ENCODE measurements at places on chromosomes 11 and 22. TPM values are rescaled to one million over a fixed set of nuclear protein-coding genes. Genes with fewer than 3 reads are reported as not detected.

DNA sequence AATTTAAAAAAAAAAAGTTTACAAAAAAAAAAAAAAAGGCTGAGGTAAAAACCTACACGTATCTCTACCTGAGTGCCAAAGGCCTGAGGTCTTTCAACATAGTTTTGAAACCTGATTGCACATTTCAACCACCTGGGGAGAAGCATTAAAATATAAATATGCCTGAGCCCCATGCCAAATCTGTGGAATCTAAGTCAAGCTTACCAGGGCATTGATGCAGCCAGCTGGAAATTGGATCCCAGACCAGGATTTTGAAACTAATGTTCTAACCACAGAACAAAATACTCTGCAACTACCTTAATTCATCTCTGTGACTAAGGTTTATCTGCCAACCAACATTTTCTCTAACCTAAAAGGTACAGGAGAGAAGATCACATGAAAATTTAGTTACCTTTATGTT, 38.8 kb upstream of the CHRNA10 start:
- no peak overlapping the region for H3K27ac ChIP-seq
- H3K4me1 ChIP-seq = no peaks in the 10 kb centered on the region
- no peak overlapping the region for H3K4me3 ChIP-seq
- DNase-seq = no peak

- H3K36me3 ChIP-seq = peaks cover 4% of the 10 kb centered on the region
- no peaks in the 10 kb centered on the region for H3K27me3 ChIP-seq
- H3K4me1 ChIP-seq = peaks cover 21% of the 10 kb centered on the region
- H3K4me3 ChIP-seq = no peak overlapping the region
- no peak overlapping the region for H3K27ac ChIP-seq
Measured at GRCh38 chr11:62841361-62842170, 2.2 kb upstream of the WDR74 start.

DNA sequence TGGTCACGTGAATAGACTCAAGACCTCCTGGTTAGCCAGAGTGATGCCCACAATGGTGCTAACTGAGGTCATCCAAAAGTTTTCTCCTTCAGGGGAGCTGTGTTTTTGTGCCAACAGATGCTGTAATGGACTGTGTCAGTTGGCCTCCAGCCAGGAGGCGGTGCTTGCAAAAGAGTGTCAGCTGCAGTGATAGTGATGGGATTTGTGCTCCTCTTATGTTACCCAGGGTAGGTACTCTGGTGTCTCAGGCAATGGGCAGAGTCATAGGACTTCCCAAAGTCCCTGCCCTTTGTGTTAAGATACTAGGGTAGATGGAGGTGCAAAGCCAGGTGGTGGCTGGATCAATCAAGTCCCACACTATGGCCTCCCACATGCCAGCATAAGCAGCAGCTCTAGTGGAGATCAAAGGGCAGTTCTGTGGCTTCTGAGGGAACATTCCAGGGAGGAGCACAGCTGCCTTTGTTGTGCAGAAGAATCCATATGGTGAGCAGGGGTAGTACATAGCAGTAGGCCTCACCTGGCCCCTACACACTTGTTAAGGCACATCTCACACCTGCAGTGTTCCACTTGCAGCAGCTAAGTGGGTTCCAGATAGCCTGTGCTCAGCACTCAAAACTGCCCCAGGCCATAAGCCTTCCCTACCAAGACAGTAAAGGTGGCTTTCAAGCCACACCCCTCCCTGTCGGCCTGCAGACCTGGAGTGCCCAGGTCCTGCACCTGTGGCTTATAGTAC, 9.4 kb upstream of the FANCF start:
- H3K36me3 ChIP-seq = peaks cover 8% of the 10 kb centered on the region
- no peaks in the 10 kb centered on the region for H3K27me3 ChIP-seq
- peaks cover 18% of the 10 kb centered on the region for H3K4me1 ChIP-seq
- no peak overlapping the region for H3K27ac ChIP-seq
- no peak overlapping the region for H3K4me3 ChIP-seq

GRCh38 chr11:75204685-75205563, 35.6 kb upstream of the TPBGL start:
- no peaks in the 10 kb centered on the region for H3K36me3 ChIP-seq
- no peak overlapping the region for H3K4me3 ChIP-seq

- no peak overlapping the region for H3K4me3 ChIP-seq
- no peaks in the 10 kb centered on the region for H3K36me3 ChIP-seq
- peaks cover 7% of the 10 kb centered on the region for H3K27me3 ChIP-seq
- DNase-seq = no peak
Measured at GRCh38 chr22:23598805-23599518, 18.9 kb upstream of the IGLL1 start.

DNA sequence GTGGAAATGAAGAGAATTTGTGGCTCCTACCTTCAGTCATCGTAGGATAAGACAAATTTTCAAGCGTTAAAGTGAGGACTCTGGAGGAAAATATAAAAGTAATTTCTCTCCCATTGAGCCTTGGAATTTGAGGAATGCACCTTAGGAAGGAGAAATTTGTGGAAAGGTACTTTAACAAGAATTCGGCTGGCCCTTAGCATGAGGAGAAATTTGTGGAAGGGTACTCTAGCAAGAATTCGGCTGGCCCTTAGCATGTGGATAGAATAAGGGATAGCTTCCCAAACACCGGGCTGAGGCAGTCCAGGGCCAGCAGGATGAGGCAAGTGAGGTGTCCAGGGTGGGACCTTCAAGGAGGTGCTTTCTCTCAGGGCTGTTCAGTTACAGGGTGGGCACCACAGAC, 33.2 kb upstream of the FAR1 start:
- H3K36me3 ChIP-seq = no peaks in the 10 kb centered on the region
- no peaks in the 10 kb centered on the region for H3K4me1 ChIP-seq
- no peak overlapping the region for H3K27ac ChIP-seq

DNA sequence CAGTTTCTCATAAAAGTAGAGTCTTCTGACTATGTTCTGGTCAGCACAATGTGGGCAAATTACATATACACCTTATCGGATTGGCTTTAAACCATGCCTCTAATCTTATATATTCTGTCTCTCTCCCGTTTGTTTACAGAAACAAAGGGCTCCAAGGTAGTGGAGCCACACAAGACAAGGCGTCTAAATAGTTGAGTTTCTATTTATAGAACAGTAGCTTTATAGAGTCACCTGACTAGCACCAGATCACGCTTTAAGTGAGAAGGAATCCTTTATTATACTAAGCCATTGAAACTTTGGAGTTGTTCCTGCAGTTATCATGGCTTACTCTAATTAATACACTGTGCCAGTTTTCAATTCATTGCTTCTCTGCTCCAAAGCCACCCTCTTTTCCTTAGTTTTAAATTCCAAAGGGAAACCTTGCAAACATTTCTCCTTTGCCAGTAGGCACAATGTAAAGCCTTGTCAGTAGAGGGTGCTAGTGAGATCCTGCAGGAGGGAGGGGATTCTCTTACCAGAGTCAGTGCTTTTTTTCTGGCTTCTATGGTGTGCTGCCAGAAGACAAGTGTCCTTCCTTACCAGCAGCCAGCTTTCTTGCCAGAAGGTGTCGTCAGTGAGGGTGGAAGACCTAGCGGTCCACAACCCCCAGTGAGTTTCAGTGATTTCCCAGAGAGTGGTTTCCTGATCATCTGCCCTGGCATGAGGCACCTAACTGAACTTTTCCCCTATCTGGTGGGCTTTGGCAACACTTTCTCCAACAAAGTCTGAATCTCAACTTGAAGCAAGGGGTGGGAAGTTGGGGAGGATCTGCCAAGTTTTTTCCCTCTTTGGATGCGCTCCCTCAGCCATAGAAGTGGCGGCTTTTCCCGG, 71.7 kb downstream of the RAB38 start:
- no peak overlapping the region for H3K4me3 ChIP-seq
- DNase-seq = no peak
- peaks cover 8% of the 10 kb centered on the region for H3K36me3 ChIP-seq
- no peak overlapping the region for H3K27ac ChIP-seq

DNA sequence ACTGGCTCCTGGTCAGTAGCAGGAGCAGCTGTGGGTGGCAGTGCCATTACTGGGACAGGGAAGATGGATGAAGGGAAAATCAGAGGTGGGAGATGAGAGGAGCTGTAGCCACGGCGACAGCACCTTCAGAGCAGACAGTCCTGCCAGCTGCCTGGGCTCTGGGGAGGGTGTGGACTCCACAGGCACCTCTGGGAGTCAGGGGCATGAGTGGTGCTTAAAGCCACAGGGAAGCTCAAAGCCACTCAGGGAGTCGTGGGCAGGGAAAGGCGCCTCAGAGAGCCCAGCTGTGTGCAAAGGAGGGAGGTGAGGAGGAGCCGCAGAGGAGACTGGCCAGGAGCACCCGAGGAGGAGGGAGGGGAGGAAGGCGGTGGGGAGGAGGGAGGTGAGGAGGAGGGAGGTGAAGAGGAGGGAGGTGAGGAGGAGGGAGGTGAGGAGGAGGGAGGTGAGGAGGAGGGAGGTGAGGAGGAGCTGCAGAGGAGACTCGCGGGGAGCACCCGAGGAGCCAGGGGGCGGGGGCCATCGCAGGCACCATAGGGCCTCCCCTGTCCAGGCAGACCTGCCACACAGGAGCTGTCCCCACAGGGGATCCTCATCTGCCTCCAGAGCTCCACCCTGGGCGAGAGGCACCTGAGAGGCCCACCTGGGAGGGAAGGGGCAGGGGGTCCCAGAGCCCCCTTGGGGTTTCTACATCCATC, 977.6 kb downstream of the BRD1 start:
- H3K4me1 ChIP-seq = no peaks in the 10 kb centered on the region
- DNase-seq = no peak
- no peak overlapping the region for H3K4me3 ChIP-seq
- peaks cover 31% of the 10 kb centered on the region for H3K27me3 ChIP-seq

- DNase-seq = no peak
- H3K4me3 ChIP-seq = no peak overlapping the region
- no peak overlapping the region for H3K27ac ChIP-seq
- peaks cover 9% of the 10 kb centered on the region for H3K27me3 ChIP-seq
- peaks cover 7% of the 10 kb centered on the region for H3K4me1 ChIP-seq
Measured at GRCh38 chr11:35650006-35650405, 12.6 kb upstream of the TRIM44 start.

DNA sequence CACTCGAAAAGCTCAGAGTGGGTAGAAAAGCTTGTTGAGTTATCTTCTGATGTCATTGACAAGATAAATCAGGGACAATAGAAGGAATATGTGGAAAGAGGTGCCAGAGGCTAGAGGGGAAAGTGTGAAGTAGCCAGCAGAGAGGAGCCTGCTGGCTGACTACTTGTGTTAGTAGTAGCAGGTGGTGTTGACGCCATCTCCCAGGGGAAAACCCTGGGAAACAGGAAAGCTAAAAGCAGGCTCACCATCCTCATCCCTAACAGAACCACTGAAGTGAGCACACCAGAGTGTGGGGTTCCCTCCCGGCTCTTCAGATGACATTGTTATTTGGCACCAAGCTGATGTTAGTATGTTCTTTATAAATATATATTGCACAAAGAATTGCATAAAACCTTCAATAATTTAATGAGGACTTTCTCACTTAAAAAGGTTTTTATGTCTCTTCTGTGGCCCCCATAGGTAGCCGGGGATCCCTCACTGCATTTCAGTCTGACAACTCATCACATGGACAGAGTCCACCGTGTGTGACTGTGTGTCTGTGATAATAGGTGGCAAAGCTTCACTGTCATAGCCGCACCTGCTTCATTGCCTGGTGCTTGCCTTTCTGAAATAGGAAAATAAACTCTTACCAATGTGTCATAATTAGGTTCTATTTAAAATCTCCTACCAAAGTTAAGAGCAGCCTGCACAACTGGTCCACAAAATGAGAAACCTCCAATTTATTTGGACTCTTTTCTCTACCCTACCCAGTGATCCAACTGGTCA, 63.2 kb upstream of the TOP3B start:
- peaks cover 39% of the 10 kb centered on the region for H3K27me3 ChIP-seq
- H3K4me3 ChIP-seq = no peak overlapping the region
- H3K36me3 ChIP-seq = no peaks in the 10 kb centered on the region
- no peak for DNase-seq
- H3K27ac ChIP-seq = no peak overlapping the region

MIAT gene
- total RNA-seq = 12.2 TPM

NXPE4 gene
- total RNA-seq = not detected

PAMR1 gene
- 2.5 TPM for total RNA-seq

Data from type B pancreatic cell (in vitro differentiated cells).